ENCODE measurements at places on chromosomes 5 and 9.

DNA sequence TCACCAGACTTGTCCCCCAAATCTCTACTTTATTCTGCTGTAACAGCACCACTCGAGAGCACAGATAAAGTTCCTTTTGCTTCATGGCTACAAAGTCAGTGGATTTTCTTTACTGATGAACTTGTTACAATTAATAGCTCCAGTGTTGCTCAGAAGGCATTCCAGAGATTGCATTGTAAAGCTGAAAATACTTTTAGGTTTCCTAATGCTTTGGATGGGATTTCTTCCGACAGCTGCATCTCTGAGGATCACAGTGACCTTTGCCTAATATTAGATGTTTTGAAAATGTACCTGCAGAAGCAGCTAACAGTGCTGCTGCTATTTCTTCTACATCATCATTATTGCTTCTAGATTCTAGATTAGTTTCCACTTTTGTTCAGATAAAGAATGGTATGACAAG is 58.8 kb upstream of the TMEM171 start:
- DNase-seq = no peak

GRCh38 chr5:138508958-138509357 is 34.1 kb downstream of the ETF1 start:
- no peak for DNase-seq

DNA sequence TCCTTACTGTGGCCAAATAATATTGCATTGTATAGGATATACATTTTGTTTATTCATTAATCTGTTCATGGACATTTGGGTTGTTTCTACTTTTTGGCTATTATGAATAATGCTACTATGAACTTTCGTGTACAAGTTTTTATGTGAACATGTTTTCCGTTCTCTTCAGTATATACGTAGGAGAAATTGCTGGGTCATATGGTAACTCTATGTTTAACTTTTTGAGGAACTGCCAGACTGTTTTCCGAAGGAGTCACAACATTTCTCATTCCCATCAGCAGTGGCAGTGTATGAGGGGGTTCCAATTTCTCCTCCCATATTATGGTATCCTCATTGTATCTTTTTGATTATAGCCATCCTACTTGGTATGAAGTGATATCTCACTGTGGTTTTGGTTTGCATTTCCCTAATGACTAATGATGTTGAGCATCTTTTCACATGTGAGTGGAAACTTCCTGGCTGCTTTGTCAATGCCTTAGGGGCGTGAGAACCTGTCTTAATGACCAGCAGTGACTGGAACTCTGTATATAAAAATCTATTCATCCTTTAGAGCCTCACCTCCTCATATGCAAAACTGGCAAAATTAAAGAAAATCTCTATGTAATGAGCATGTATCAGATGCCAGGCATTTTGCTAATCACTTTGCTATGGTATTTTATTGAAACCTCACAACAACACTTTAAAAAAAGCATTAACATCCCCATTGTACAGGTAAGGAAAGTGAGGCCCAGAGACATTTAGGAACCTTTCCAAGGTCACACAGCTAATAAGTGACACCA is 47.8 kb upstream of the TGFBR1 start:
- DNase-seq = no peak

- no peak for DNase-seq
Observed at GRCh38 chr9:32426278-32426939, 42.0 kb downstream of the ACO1 start.

DNA sequence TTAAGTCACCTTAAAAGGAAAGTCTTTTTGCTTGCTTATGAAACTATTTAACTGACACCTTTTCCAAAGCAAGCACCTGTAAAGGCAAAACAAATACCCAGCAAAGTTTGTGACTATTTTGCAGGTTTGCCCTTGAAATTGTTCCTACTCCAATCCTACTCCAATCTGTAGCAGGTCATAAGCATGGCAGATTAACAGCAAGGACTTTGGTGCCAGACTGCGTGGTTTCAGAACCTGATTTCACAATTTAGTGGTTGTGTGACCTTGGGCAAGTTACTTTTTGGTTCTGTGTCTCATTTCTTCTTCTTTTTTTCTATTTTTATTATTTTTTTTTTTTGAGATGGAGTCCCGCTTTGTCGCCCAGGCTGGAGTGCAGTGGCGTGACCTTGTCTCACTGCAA is 282.1 kb downstream of the RFX3 start:
- no peak for DNase-seq

GRCh38 chr5:157914151-157914788 is 55.3 kb upstream of the CLINT1 start:
- no peak for DNase-seq

- no peak for DNase-seq
Observed at GRCh38 chr5:23446424-23446823, 61.0 kb upstream of the PRDM9 start.

- DNase-seq = peak; percentile 88
Observed at GRCh38 chr5:66406761-66407336, 189.3 kb upstream of the MAST4 start.

DNA sequence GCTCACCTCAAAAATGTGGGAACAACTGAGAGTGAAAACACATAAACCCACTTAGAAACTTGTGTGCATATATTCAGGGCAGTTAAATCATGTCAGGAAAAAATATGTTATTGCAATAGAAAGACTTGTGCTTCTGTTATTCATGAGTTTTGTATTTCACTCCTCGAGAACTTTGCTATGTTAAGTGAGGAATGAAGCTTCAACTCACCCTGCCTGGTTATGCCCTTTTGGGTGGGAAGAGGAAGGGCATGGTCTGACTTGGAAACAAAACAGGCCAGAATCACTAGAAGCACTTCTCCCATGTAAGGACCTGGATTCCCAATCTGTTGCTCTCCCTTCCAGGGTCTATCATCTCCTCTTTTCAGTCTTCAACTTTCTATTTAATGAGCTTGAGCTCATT is 14.5 kb downstream of the SLC27A6 start:
- DNase-seq = no peak

DNA sequence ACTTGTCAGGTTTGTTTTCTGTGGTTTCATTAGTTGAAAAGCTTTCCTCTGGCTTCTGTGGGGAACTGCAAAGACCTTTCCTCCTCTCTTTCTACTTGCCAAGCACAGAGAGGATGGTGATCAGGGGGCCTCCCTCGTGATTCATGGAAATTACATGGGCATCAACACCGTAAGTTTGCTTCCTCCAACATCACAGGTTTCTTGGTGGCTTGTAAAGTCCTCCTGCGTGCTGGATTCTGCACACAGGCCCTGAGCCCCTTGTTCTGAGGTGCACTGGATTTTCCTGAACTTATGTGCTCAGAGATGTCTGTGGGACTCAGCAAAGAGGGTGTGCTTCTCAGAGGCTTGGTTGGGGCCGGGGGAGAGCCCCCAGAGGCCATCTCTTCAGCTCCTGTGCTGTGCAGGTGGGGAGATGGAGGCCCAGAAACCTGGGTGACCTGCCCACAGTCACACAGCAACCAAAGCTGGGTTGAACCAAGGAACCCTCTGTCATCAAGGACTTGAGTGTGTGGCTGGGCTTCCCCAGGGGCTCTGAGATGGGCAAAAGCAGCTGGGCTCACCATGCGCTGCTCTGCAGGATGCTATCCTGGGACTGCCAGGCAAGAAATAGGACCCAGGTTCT is 36.5 kb downstream of the RGS3 start:
- DNase-seq = no peak

DNA sequence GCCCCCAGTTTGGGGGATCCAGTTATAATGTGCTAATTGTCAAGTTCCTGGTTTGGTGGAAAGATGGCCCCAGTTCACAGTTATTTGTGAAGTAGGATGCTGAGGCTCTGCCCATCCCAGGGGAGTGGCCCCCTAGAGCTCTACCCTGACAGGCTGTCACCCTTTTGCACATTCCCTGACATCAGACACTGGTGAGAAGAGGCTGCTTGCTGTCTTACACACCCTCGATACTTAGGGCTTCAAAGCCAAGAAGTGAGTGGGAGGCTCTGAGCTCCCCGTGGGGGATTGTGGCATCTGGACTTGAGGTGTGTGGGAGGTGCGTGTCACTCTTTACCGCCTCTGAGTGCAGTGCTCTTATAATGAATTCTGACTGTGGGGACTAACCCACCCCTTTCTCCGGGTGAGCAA is 168.5 kb downstream of the DOCK2 start:
- DNase-seq = no peak

- no peak for DNase-seq
Observed at GRCh38 chr5:1726469-1726865, 73.2 kb downstream of the MRPL36 start.

DNA sequence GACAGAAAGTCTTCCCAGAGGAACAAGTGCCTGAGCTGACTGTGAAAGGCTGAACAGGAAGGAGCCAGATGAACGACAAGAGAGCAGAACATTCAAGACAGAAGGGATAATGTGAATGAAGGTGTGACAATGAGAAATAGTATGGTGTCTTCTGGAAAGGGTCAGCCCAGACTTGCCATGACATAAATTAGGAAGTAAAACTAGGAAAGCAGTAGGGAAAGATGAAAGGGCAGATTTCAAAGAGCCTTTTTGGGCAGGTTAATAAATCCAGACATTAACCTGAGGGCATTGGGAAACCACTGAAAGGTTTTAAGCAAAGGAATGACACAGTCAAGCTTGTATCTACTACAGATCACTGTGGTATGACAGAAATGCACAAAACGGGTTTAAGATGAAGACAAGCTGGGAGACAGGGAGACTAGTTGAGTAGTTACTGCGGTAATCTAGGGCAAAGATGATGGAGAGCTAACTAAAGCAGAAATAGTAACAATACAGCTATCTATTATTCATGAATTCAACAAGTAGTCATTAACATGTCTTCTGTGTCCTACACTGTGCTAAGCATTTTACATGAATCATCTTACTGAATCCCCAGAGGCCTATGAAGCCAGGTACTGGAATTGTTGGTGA is 580.9 kb upstream of the WWC1 start:
- no peak for DNase-seq

DNA sequence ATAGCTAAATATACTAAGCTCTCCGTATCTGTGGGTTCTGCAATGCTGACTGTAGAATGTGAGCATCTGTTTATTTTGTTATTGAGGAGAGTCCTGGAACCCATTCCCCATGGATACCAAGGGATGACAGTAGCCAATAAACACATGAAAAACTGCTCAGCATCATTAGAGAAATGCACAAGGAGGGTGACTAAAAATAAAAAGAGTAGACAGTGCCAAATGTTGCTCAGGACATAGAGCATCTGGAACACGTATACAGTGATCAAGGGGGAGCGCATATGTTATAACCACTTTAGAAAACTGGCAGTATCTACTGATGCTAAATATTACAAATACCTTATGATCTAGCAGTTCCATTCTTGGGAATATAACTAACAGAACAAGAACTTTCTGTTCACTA is 31.0 kb downstream of the MARCHF6 start:
- no peak for DNase-seq

GRCh38 chr5:86070719-86071118 is 547.0 kb upstream of the COX7C start:
- no peak for DNase-seq

GRCh38 chr9:37017546-37017945 is 16.5 kb downstream of the PAX5 start:
- no peak for DNase-seq

GRCh38 chr5:99747342-99747741 is 787.8 kb upstream of the FAM174A start:
- DNase-seq = no peak
